ENCODE measurements at places on chromosomes 6 and 20.

GRCh38 chr6:170049641-170050561 is 241.0 kb downstream of the DLL1 start:
- DNase-seq, result no peak

DNA sequence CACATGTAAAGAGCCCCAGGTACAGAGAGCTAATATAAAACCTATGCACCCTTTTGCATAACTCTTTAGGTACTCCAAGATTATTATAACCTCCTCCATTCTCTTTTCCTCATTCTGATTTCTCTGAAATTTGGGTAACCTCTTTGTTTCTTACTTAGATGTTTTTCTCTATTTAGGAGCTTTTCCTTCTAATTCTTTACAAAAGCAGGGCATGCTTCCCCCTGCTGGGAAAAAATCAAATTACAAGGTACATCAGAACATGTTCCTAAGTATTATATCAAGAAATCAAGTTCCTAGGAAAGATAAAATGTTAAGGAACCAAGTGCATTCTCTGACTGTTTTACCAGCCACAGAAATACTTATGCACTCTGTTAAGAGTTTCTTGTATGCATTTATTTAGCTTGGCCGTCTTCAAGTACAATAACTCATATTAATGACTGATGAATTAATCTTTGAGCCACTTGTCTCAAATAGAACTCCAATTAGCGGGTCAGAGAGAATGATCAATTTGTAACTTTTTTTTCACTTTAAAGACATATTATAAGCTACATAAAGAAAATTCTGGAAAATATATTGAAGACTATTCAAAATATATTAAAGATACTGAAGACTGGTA is 2.1 kb downstream of the KHDRBS2 start:
- no peak for DNase-seq

- no peak for DNase-seq
Measured at GRCh38 chr6:18457065-18457737, 70.1 kb downstream of the RNF144B start.

DNA sequence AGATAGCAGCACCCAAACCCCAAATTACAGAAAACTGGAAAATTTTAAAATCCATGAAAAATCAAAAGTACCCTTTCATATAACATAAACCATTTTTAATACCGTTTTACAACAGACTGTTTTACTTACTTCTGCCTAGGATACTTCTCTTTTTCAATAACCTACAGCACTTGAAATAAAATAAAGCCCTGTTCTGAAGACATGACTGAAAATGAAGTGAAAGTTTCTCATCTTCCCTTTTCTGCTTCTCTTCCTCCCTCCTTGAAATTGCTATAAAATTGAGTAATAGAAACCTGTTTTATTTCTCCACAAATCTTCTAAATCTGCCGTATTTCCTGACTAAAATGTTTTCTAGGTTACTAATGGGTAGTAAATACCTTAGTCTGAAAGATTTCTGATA is 20.3 kb downstream of the MMS22L start:
- DNase-seq, result no peak

DNA sequence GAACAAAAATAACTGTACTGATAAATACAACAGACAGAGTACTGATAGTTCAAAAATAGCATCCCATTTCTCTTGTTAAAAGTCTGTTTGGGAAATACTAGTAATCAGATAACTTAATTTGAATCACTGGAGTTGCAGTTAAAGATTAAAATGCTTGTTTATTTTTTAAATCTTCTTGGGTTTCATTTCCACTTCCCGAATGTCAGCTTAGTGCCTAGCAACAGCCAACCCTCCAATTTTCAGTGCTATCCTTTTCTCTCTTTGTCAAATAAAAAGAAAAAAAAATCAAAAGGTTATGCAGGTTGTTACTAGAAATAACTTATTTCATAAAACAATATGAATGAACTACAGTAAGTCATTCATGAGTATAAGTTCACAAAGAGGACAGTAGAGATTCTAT is 257.7 kb upstream of the STXBP5 start:
- no peak for DNase-seq

DNA sequence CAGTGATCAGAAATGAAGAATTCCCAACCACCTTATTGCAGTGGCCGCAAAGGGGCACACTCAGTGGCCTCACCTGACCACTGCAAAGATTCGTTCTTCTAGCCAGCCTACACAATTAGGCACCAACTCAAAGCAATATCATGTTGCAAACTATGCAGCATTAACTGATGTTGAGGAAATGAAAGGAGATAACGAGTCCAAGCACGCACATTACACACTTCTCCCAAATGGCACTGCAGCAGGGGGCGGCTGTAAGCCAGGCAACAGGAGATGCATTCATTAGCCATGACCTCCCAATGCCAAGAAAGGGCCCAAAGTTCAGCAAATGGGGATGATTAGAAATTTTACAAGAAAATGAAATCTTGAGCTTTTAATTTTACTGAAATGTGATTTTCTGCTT is 39.3 kb downstream of the ATXN1 start:
- no peak for DNase-seq

DNA sequence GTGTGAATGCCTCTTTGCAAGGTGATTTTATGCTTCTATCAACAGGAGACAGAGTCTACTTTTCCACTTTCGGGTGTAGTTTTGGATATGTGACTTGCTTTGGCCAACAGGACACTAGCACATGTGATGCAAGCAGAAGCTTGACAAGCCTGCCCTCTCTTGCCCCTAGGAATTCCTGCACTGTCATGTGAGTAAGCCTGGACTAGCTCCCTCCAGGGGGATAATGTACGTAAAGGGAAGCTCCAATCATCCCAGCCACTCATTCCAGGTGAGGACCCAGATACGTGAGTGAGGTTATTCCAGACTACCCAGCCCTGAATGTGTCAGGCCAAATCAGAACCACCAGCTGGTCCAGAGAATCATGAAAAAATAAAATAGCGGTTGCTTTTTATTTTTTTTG is 33.3 kb downstream of the BEND3 start:
- DNase-seq, result no peak

DNA sequence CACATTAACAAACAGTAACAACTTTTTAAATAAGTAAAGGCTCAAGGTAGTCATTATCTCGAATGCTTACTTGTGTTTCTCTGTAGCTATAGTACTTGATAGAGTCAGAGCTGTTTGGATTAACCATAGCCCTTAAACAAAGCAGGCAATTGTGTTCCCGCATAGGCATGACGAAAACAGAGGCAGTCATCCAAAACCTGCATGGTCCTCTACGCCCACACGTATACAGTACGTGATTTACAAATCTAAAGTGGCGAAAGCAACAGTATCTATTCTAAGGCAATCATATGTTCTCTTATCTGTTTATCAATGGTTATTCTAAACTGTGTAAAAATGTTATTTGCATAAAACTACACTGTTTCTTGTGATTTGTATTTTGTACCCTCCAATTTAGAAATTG is 31.8 kb downstream of the HFE start:
- DNase-seq, result no peak

DNA sequence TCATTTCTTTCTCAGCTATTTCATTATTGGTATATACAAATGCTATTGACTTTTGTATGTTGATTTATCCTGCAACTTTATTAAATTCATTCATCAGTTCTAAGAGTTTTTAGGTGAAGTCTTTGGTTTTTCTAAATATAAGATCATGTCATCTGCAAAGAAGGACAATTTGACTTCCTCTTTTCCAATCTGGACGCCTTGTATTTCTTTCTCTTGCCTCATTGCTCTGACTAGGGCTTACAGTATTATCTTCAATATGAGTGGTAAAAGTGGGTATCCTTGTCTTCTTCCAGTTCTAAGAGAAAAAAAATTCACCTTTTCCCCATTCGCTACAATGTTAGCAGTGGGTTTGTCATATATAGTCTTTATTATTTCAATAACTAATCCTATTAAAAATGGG is 38.0 kb downstream of the KIF16B start:
- DNase-seq, result no peak

- no peak for DNase-seq
Measured at GRCh38 chr20:45408646-45409213, 641 bp downstream of the DBNDD2 start.

DNA sequence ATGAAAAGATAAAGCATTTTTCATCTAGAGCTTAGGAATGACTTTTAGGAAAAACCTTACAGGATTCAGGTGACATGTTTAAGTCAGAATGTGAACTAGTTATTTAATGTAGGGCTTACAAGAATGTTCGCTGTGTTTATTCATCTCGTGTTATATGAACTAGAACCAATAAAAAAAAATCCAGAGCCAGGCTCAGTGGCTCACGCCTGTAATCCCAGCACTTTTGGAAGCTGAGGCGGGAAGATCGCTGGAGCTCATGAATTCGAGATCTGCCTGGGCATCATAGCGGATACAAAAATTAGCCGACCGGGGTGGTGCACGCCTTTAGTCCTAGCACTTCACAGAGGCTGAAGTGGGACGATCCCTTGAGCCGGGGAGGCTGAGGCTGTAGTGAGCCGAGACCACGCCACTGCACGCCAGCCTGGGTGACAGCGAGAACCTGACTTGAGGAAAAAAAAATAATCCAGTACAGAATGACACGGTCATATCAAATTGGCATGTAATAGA is 46.3 kb downstream of the OR2B2 start:
- peak; percentile 56 for DNase-seq

GRCh38 chr6:67736161-67736560 is 898.9 kb upstream of the ADGRB3 start:
- DNase-seq, result no peak

GRCh38 chr6:13166269-13166668 is 162.1 kb downstream of the TBC1D7 start:
- DNase-seq, result no peak

DNA sequence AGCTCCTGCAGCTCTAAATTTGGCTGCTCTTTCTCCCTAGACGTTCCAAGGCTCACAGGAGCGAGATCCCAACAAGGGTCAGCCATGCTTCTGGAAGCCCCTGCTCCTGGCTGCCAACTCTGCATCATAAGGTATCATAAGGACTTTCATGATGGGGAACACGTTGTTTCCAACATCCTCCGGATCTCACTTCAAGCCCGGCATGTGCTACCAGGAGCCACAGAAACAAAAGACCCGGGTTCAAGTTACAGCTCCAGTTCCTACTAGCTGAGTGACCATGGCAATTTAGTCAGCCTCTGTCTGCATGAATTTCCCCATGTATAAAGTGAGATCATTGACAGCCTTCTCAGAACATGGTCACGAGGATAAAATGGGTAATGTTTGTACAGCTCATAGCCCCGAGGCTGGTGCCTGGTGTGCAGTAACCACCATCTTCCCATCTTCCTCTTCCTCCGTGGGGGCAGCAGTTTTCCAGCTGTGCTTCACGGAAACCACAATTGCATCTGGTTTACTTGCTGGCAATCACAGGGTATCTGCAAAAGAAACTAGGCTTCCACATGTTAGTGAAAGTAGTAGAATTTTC is 209.0 kb upstream of the ECI2 start:
- DNase-seq, result no peak

DNA sequence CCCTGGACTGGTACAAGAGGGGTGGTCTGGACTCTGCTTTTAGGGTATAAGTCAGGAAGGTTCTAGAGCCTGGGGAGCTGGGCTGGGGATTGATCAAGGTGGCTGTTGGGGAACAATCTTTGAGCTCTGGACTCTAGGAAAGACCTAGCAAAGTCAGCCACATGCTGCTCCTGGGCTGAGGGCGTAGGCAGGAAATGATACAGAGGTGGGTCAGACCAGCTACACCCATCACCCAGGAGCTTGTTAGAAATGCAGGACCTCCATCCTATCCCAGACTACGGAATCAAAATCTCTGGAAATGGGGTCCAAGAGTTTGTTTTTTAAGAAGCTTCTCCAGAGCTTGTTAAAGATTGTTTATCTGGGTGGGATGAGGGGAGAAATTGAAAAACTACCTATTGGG is 9.4 kb downstream of the ADTRP start:
- no peak for DNase-seq

- DNase-seq, result no peak
Measured at GRCh38 chr6:90715093-90715655, 128.3 kb upstream of the MAP3K7 start.

GRCh38 chr6:35154262-35154661 is 13.1 kb upstream of the TCP11 start:
- no peak for DNase-seq

- DNase-seq, result no peak
Measured at GRCh38 chr6:164947164-164947563, 362.2 kb downstream of the C6orf118 start.

DNA sequence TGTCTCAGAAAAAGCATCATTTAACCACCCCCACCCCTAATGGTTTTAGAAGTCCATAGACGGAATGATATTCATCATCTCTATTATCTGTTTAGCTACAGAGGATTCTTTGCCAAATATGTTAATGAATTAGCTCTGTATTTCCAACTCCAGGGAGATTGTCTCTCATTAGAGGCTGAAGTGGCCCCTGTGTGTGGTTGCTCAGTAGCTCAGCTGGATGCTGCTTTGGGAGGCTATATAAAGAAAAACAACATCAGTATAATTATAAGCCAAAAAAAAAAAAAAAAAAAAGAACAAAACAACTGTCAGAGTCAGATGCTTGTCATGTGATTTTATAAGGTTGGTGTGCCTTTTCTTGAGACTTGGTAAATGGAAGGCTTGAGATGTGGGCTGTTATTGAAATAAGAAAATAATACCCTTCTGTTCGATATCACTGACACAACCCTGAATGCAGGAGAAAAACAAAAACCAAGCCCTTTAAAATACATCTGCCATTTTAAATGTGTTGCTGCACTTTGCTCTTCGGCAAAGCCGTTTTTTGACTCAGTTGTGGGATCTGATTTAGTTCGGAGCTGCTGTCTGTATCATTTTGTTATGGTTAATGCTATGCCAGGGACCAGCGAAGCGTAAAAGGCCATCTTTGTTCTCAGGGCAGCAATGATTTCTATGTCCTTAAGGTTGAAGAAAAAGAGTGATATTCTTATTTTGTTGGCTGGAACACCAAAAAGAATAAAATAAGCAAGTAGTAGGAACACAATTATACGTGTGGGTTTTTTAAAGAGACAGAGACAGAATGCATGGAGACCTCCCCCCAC is 422.6 kb downstream of the QKI start:
- DNase-seq, result no peak

- no peak for DNase-seq
Measured at GRCh38 chr6:40599555-40599954, 12.4 kb upstream of the LRFN2 start.

GRCh38 chr6:166661327-166662085 is 34.5 kb upstream of the RPS6KA2 start:
- no peak for DNase-seq

GRCh38 chr6:142637624-142638351 is 307.2 kb downstream of the HIVEP2 start:
- no peak for DNase-seq

- no peak for DNase-seq
Measured at GRCh38 chr6:144613859-144614258, 328.7 kb downstream of the UTRN start.

DNA sequence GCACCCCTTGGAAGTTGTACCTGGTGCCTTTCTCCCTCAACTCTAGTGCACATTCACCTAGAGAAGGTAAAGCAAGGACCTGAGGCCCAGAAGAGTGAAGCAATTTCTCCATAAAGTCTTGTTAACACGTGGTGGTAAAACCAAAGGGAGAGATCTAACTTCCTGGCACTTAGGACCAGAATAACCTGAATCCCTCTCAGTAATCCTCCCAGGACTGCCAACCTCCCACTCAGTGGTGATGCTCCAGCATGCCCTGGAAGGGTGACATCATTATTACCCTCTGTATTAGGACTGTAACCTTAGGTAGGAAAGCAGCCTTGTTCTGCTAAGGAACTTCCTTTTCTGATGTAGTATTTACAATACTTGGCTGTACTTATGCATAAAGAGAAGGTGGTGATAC is 330.6 kb upstream of the MARCKS start:
- DNase-seq, result no peak

Measured in stimulated activated naive CD8-positive, alpha-beta T cell treated with anti-CD3 and anti-CD28 coated beads, Interleukin-15, Interleukin-2, amounts not matched to agents 100 U/mL and 50 U/mL, for 24 hours (primary cell).